ENCODE measurements at places on chromosomes 1 and 21. TPM values are rescaled to one million over a fixed set of nuclear protein-coding genes. Genes with fewer than 3 reads are reported as not detected.

GRCh38 chr1:173224949-173225348 is 17.8 kb upstream of the TNFSF4 start:
- DNase-seq = no peak

DNA sequence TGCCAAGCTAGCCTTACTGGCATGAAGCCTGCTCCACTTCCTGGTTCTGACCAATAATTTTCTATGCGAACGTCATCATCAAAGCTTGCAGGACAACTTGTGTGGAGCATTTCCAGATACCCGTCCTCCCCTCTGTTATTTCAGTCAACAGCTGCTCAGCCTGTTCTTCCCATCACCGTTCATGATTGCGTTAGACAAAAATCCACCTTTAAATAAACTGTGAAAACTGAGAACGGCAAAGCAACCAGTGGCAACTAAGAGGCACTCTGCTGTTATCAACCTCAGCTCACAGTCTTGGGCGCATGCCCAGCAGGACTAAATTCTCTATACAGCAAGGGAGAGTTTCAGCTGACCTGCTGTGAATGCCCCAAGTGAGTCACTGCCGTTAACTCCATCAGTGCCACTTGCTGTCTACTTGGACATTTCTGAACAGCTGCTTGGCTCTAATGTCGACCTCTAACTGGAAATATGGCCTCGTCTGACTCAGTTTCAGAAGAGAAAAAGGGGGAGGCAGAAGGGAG is 207.4 kb upstream of the RUNX1 start:
- peak; percentile 99 for DNase-seq

The TPTE gene
- total RNA-seq = 0.43 TPM

The BTBD19 gene
- 13.0 TPM for total RNA-seq

DNA sequence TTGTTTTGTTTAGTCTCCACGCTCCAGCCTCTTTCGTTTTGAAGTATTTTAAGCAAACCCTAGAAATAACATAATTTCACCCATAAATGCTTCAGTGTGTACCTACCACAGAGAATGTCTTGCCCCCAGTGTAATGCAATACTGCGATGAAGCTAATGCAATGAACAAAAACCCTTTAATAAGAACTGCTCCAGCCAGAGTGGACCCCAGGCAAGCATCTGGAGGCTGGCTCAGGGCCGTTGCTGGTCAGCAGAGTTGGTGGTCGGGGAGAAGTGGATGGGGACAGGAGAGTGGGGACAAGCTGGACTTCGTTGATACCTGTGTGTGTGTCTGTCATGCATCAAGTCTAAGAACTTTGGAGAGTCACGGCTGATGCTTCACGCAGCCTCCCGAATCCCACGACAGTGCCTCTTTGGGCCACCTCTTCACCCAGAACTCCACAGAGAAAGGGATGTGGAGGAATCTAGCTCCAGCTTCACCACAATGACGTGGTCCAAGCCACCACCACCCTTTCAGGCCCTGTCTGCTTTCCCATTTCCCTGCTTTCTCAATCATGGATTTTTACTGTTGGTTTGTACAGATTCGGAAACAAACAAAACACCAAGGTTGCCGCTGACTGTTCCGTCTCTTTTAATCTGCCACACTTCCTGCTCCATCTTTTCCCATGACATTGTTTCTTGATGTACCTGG is 108.6 kb upstream of the ERRFI1 start:
- peak; percentile 64 for DNase-seq

GRCh38 chr1:222247811-222248310 is 300.0 kb downstream of the HHIPL2 start:
- DNase-seq = no peak

DNA sequence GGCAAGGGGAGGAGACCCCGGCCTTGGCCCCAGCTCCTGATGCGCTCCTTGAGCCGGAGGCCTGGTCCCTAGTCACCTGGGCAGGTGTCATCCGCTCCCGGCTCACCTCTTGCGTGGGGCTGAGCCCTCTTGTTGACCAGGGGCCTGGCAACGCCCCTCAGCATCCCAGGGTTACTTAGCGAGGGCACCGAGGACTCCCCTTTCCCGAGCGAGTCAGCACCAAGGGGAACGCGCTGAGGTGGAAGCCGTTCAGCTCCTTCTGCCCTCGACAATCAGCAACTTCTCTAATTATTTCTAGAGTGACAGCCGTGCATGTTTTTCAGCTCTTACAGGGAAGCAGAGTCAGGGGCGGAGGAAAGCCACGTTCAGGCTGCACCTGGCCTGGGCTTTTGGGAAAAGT is 522 bp downstream of the SLC45A1 start:
- no peak for DNase-seq

GRCh38 chr1:17540255-17541001 is 930 bp downstream of the ARHGEF10L start:
- DNase-seq = peak; percentile 28

DNA sequence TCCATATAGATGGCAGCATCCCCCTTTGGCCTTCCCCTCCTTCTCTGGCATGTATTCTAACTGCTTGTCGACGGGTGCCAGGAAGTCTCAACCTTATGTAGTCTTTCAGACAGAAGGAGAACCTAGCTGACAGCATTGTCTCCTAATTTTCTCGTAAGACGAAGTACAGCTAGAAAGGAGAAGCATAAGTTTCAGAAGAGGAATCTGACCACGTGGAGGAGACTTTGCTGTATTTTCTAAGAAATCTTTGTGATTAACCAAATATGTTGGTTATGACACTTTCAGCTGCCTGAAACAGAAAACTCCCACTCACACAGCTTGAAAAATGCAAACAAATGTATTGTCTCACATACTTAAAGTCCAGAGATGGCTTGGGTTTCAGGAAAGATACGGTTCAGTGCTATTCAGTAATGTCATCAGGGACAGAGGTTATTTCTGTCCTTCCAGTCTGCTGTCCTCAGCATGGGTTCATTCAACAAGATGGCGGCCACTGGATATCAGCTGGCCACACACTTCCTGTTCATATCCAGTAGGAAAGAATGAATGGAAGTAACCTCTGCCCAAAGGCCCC is 109.5 kb upstream of the ZNF648 start:
- DNase-seq = peak; percentile 56

- no peak for DNase-seq
Observed at GRCh38 chr1:162398999-162399580, 12.8 kb downstream of the SH2D1B start.

The C4BPA gene
- not detected for total RNA-seq

The CCDC24 gene
- 3.5 TPM for total RNA-seq

GRCh38 chr21:24076179-24076578 is 1531.1 kb downstream of the MRPL39 start:
- no peak for DNase-seq

The TFAP2E gene
- 0.32 TPM for total RNA-seq

DNA sequence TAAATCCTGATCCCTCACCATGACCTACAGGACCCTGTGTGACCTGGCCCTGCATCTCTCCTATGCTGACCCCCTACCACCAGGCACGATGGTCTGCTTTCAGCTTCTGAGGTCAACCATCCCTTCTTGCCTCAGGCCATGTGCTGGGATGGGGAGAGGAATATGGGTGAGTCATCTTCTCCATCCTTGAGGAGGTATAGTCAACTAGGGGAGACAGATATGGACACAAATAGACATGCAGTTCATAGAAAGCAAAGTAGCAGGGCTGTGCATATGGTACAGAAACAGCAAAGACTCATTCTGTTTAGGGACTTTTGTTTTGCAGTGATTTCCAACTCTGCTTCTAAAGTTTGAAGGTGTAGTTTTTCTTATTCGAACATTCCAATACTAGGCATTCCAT is 250.8 kb upstream of the FGGY start:
- DNase-seq = no peak

The LRRIQ3 gene
- total RNA-seq = 0.32 TPM

The PPFIA4 gene
- total RNA-seq = 4.3 TPM

GRCh38 chr1:181251001-181251712 is 162.7 kb downstream of the IER5 start:
- DNase-seq = peak; percentile 34

The AHDC1 gene
- 17.1 TPM for total RNA-seq

The CFAP410 gene
- 9.5 TPM for total RNA-seq

GRCh38 chr1:98452162-98452561 is 209.4 kb upstream of the SNX7 start:
- no peak for DNase-seq

DNA sequence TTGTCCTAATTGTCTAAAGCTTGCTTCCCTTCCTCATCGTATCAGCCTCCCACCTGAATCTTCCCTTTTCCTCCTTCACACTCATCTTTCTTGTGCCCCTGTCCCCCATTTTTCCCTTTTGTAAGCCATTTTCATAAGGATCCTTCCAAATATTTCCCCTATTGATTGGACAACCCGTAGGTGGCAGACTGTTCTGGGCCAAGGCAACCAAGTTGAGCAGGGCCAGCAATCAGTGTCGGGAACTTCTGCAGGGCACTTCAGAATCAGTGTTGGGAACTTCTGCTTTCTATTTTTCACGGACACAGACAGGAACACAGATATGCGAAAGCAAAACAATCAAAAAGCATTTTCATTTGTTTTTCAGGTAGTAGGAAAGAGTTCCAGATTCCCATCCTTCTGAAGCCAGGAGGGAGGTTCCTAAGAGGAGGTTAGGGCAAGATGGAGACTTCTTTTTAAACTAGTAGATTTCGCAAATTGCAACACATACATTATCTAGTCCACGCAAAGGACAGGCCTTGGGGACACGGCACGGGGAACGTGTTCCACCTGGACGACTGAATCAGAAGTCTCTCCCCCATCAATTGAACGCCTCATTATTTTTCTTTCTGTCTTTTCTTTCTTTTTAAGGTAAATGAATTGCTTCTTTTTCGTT is 691 bp upstream of the MPZL1 start:
- peak; percentile 70 for DNase-seq

The FCRLB gene
- total RNA-seq = 2.9 TPM

The RGS5 gene
- total RNA-seq = 4.8 TPM

DNA sequence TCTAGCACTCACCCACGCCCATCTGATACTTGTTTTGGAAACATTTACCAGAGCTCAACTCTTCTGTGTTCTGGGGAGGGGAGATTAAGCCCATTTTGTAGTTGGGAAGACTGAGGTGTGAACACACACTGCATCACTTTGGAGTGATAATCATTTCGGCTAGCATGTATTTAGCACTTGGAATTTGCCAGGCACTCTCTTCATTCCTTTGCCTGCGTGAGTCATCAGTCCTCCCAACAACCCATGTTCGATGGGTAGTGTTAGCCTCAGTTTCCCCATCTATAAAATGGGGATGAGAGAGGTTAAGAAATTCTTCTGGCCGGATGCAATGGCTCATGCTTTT is 182.8 kb upstream of the TMEM51 start:
- no peak for DNase-seq

DNA sequence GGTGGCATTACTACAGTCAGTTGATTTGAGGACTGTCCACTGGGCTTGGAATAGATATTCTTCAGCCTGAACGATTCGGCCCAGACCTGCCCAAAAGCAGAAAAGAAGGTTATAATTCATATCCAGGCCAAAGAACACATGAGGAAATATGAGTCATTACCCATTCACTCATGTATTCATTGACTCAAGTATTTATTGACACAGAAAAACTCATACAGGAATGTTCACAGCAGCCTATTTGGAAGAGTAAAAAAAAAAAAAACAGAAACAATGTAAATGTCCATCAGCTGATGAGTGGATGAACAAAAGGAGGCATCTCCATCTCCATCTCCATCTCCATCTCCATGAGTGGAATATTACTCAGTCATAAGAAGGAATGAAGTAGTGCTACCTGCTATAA is 15.9 kb downstream of the ZMYND12 start:
- peak; percentile 6 for DNase-seq

GRCh38 chr1:12811409-12811784 is 19.8 kb downstream of the PRAMEF11 start:
- DNase-seq = no peak

DNA sequence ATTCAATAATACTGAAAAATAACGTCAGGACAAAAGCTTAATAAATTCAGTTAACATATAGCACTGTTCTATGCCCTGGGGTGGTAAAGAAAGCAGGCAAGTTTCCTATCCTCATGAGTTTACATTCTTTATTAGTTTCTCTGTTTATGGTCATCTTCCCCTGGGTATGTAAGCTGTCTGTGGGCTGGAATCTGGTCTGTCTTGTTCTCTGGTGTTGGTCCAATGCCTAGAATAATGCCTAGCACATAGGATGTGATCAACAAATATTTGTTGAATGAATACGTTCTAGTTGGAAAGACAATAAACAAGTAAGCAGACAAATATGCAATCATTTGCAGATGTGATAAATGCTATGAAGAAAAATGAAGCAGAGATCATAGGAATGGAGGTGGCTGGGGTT is 7.2 kb upstream of the IGSF3 start:
- DNase-seq = peak; percentile 47

DNA sequence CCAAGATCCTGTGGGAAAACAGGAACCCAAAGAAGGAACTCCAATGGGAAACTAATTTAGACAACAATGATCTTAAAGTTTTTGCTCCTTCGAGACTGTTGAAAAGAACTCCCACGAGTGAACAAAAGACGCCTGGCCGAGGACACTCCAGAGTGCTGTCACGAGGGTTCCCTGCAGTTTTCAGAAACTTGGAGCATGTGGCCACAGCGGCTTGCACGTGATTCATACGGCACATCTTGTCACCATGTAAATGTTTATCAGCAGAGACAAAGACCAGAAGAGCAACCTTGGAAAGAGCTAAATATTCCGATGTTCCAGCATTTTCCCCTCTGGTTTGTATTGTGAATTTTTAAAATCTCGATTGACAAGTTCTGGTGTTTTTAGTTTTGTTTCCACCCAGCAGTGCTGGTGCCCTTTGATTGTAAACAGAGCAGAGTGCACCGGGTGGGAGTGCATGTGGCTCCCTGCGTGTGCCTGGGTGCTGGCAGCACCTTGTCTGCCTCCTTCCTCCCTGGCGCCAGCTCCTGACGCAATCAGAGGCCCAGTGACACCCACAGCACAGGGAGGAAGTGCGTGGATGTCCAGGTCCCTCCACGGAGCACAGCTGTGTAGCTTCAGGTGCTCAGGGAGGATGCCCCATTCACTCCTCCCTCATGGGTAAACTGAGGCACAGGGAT is 23.0 kb downstream of the LRRC3 start:
- no peak for DNase-seq

The KCNA10 gene
- not detected for total RNA-seq

- no peak for DNase-seq
Observed at GRCh38 chr1:225004396-225004795, 74.9 kb downstream of the DNAH14 start.

DNA sequence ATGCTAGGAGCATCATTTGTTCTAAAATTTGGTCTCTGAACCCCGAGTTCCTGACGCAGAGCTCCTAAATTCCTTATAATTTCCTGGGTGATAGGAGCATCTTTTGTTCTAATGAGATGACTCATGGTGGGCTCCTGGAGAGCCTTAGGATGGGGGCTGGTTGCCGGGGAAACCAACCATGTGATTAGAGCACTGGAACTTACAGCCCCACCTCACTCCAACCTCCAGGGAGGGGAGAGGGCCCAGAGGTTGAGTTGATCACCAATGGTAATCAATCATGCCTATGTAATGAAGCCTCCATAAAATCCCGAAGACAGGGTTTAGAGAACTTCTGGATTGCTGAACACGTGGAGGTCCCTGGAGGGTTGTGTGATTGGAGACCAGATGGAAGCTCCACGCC is 7.7 kb downstream of the SHISAL2A start:
- DNase-seq = no peak
